Activated T-cell treated with anti-CD3 and anti-CD28 coated beads, Interleukin-2, amount 50 U/mL, for 72 hours (primary cell): ENCODE measurements at places on chromosomes 4 and X. TPM values are rescaled to one million over a fixed set of nuclear protein-coding genes. Genes with fewer than 3 reads are reported as not detected.

DNA sequence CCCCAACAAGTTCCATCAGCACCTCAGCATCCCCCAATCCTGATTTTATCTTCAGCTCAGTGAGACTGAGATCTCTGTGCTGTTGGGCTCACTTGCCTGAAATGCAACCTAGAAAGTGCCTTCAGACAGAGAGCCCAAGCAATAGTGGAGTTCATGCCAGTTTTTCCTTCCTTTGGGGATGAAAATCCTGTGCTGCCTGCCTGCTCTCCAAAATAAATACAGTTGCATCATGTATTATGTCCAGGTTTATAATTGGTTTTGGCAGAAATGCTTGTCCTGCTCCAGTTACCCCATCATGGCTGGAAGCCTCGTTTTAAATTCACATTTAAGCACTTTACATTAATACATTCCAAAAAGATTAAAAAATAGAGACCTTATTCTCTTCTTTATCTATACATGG is 1865.5 kb upstream of the TENM3 start:
- H3K4me3 ChIP-seq, result no peak overlapping the region
- no peaks in the 10 kb centered on the region for H3K36me3 ChIP-seq
- H3K4me1 ChIP-seq, result no peaks in the 10 kb centered on the region
- no peak for DNase-seq

GRCh38 chr4:156102411-156102810 is 148.7 kb upstream of the CTSO start:
- no peak overlapping the region for H3K4me3 ChIP-seq
- H3K27me3 ChIP-seq, result no peaks in the 10 kb centered on the region
- no peaks in the 10 kb centered on the region for H3K36me3 ChIP-seq
- H3K4me1 ChIP-seq, result no peaks in the 10 kb centered on the region
- H3K27ac ChIP-seq, result no peak overlapping the region
- DNase-seq, result no peak

The RRH gene
- 0.99 TPM for total RNA-seq

GRCh38 chr4:138190452-138190858 is 51.7 kb downstream of the SLC7A11 start:
- DNase-seq, result no peak
- H3K4me1 ChIP-seq, result no peaks in the 10 kb centered on the region
- no peak overlapping the region for H3K4me3 ChIP-seq
- H3K27ac ChIP-seq, result no peak overlapping the region
- H3K27me3 ChIP-seq, result no peaks in the 10 kb centered on the region

- no peaks in the 10 kb centered on the region for H3K4me1 ChIP-seq
- DNase-seq, result no peak
- no peak overlapping the region for H3K4me3 ChIP-seq
- H3K27me3 ChIP-seq, result no peaks in the 10 kb centered on the region
- no peak overlapping the region for H3K27ac ChIP-seq
- H3K36me3 ChIP-seq, result no peaks in the 10 kb centered on the region
Measured at GRCh38 chr4:62053974-62054373, 853.8 kb downstream of the ADGRL3 start.

DNA sequence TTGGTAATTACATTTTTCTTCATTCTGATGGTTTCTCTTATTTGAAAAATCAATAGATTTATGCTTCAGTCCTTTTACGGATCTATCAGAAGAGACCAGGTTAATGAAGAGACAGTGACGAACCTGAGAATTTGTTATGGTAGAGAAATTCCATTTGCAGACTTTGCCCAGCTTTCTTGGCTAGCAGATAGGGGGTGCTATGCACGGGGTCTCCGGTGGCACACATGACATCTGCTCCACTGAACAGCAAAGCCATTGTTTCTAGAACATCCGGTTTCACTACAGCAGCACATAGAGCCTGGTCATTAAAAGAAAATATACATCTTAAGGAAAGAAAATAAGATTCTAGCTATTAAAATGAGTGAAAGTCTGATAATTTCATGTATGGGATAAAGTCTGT is 85.1 kb downstream of the ARAP2 start:
- H3K27me3 ChIP-seq, result no peaks in the 10 kb centered on the region
- no peak for DNase-seq
- H3K4me1 ChIP-seq, result peaks cover 13% of the 10 kb centered on the region
- no peak overlapping the region for H3K27ac ChIP-seq
- peaks cover 19% of the 10 kb centered on the region for H3K36me3 ChIP-seq

The SPANXN3 gene
- total RNA-seq, result not detected

- H3K27ac ChIP-seq, result no peak overlapping the region
- H3K36me3 ChIP-seq, result peaks cover 6% of the 10 kb centered on the region
- peaks cover 15% of the 10 kb centered on the region for H3K4me1 ChIP-seq
- DNase-seq, result no peak
Measured at GRCh38 chrX:107107459-107107858, 11.2 kb downstream of the RBM41 start.

The MAGEA2B gene
- total RNA-seq, result not detected

DNA sequence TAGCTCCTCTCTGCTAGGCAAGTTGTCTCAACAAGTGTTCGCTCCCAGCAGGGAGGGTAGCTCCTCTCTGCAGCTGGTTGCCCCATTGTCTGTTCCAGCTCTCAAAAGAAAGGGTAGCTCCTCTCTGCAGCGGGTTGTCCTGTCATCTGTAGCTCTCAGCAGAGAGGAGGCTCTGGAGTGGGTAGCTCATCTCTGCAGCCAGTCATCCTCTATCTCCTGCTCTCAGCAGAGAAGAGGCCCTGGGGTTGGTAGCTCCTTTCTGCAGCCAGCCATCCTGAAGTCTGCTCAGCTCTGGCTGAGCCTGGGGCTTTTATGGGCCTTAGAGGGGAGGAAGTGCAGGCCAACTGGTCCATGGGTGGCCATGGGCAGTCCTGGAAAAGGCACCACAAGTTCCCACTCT is 342.7 kb downstream of the PTTG2 start:
- no peak for DNase-seq
- H3K27me3 ChIP-seq, result no peaks in the 10 kb centered on the region
- no peak overlapping the region for H3K27ac ChIP-seq
- H3K4me1 ChIP-seq, result peaks cover 22% of the 10 kb centered on the region

DNA sequence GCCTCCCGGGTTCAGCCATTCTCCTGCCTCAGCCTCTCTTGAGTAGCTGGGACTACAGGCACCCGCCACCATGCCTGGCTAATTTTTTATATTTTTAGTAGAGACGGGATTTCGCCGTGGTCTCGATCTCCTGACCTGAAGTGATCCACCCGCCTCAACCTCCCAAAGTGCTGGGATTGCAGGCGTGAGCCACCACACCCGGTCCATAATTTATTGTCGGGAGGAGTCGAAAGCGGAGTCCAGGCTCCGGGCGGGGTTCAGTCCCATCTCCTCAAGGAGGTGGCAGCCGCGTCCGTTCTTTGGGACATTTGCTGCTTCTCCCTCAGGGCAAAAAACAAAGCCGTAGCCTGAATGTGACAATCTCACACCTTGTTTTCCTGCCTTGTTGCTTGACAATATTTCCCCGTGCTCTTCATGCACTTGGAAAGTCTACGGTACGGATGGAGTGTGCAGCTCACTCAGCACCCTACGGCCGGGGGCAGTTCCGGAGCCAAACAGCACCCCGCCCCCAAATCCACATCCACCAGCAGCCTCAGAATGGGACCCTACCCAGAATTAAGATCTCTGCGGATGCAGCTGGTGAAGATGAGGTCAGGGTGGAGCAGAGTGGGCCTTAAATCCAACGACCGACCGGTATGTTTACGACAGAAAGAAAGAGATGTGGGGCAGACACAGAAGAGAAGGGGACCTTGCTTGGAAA is 9.6 kb downstream of the GTPBP6 start:
- H3K4me3 ChIP-seq, result no peak overlapping the region
- H3K4me1 ChIP-seq, result no peaks in the 10 kb centered on the region
- H3K27ac ChIP-seq, result no peak overlapping the region
- H3K27me3 ChIP-seq, result no peaks in the 10 kb centered on the region
- no peak for DNase-seq

DNA sequence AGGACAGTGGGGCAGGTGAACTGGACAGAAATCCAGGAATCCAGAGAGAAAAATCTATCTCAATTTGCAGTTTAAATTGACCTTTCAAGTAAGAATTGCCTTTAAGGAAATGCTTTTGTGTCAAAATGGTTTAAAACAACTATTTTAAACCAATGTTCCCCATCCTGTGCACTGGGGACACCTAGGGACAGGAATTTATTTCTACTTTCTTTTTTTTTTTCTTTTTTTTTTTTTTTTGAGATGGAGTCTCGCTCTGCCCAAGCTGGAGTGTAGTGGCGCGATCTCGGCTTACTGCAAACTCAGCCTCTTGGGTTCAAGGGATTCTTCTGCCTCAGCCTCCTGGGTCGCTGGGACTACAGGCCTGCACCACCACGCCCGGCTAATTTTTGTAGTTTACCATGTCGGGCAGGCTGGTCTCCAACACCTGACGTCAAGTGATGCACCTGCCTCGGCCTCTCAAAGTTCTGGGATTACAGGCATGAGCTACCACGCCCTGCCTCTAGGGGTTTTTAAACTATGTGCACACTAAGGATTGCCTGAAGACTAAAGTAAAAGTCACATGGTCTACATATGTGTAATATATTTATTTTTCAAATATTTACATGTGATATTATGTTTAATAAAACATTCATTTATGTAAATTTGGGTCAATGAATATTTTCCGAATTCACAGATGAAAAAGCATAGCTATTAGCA is 1213.4 kb downstream of the STIM2 start:
- DNase-seq, result no peak
- no peaks in the 10 kb centered on the region for H3K4me1 ChIP-seq
- H3K36me3 ChIP-seq, result peaks cover 5% of the 10 kb centered on the region
- H3K27ac ChIP-seq, result no peak overlapping the region
- no peak overlapping the region for H3K4me3 ChIP-seq

DNA sequence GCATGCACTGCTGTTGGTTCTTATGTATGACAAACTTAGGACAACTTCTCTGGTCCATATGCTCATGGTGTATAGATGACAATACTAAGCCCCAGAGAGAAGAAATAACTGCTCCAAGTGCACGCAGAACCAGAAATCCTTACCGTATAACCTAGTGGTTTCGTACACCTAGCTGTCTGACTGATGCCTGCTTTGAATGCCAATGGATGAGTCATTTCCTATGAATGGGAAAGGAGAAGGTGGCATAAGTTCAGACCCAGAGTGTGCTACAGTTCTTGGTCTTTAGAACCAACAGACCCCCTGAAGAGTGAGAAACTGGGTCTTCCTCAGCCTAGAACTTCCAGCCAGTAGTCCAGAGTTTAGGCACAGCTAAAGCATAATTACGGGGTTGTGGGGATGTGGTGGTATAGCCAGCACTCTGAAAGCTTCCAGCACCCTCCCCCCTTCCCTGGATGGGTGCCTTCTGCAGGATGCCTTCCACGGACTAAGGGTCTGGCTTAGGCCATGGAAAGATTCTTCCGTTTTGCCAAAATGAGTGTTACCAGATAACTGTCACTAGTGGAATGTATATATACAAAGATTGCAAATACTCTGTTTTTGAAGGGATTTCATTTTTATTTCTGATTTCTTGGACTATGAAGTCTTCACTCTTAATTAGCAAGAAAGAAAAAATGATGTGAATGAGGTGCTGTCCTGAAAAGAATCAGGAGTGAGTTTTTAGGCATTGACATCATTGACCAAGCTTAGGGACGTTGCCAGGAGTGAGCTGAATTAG is 84.6 kb upstream of the PACRGL start:
- no peaks in the 10 kb centered on the region for H3K36me3 ChIP-seq
- DNase-seq, result no peak
- H3K4me3 ChIP-seq, result no peak overlapping the region
- no peak overlapping the region for H3K27ac ChIP-seq
- H3K4me1 ChIP-seq, result no peaks in the 10 kb centered on the region

The RAPGEF2 gene
- 13.6 TPM for total RNA-seq

The DRD5 gene
- total RNA-seq, result not detected

The NAP1L2 gene
- 2.0 TPM for total RNA-seq

The NEXMIF gene
- total RNA-seq, result 0.65 TPM

DNA sequence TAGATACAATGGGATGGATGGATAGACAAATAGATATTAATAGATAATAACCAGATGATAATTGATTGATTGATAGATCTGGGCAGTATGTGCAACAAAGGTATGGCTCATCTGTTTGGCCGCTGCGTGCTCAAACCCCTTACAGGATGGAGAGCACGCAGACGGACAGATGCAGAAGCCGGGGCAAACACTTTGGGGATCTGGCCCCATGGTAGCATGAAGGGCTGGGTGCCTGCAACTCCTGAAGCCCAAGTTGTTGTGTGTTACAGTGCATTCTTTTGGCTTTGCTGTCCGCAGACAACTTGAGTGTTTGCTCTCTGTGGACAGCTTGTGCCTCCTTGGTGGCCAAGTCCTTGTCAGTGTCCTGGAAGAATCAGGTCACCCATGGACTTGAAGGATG is 10.6 kb upstream of the DHRSX start:
- DNase-seq, result no peak
- H3K27ac ChIP-seq, result no peak overlapping the region
- H3K4me1 ChIP-seq, result no peaks in the 10 kb centered on the region
- no peak overlapping the region for H3K4me3 ChIP-seq
- H3K36me3 ChIP-seq, result no peaks in the 10 kb centered on the region

- peak overlapping the region; percentile 94 for H3K27ac ChIP-seq
- no peaks in the 10 kb centered on the region for H3K27me3 ChIP-seq
- H3K36me3 ChIP-seq, result peaks cover 11% of the 10 kb centered on the region
- DNase-seq, result peak; percentile 76
- H3K4me3 ChIP-seq, result peak overlapping the region; percentile 75
- H3K4me1 ChIP-seq, result peaks cover 61% of the 10 kb centered on the region
Measured at GRCh38 chrX:1462596-1463251, 10.0 kb upstream of the ASMTL start.

GRCh38 chr4:9716093-9716492 is 65.3 kb upstream of the DRD5 start:
- no peak overlapping the region for H3K27ac ChIP-seq
- no peak overlapping the region for H3K4me3 ChIP-seq
- H3K27me3 ChIP-seq, result peaks cover 11% of the 10 kb centered on the region
- DNase-seq, result no peak
- no peaks in the 10 kb centered on the region for H3K36me3 ChIP-seq

DNA sequence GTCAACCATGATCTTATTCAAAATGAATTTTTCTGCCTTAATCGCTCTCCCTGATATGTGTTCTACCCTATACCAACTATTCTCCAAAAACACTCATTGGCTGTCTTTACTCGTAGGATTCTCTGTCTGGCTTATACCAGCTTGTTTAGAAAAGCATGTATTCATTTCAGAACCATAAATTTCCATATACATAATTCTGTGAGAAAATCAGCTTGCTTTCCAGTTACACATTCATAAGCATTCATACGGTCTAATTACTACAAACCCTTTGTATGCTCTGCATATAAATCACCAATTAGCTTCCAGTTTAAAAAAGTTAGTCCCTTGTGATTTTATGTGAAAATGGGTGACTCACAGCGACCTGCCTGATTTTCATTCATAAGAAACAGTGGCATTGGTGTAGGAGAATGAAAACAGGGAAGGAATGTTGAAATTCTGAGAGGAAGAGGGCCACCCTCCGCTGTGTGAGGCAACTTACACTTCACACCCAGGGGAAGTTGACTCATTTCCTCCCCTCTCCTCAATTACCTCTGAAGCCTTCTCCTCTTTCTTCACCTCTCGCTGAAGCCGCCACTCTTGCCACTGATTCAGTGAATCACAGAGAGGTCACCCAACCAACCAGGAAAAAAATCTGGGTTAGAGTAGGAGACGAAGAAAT is 63.3 kb downstream of the MEPE start:
- peak overlapping the region; percentile 6 for H3K4me3 ChIP-seq
- peak; percentile 17 for DNase-seq
- peaks cover 2% of the 10 kb centered on the region for H3K36me3 ChIP-seq
- H3K4me1 ChIP-seq, result peaks cover 17% of the 10 kb centered on the region
- peaks cover 41% of the 10 kb centered on the region for H3K27me3 ChIP-seq
